Activated CD4-positive, alpha-beta T cell treated with anti-CD3 and anti-CD28 coated beads for 24 hours (primary cell): ENCODE measurements at places on chromosomes 16 and 17.
A peak's percentile ranks its signal among the peaks of the same experiment; 100 is the strongest.

DNA sequence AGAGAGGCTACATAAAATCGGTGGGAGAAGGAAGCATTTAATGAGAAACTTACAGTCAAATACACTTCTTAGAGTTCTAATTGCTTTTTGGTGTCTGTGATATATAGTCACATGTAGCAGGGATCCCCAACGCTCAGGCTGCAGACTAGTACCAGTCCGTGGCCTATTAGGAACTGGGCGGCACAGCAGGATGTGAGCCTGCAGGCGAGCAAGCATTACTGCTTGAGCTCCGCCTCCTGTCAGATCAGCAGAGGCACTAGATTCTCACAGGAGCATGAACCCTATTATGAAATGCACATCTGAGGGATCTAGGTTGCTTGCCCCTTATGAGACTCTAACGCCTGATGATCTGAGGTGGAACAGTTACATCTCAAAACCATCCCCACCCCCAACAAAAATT is 158.5 kb downstream of the TANC2 start:
- no peak for DNase-seq

GRCh38 chr16:85126705-85127378 is 14.6 kb upstream of the CIBAR2 start:
- peak; percentile 28 for DNase-seq

DNA sequence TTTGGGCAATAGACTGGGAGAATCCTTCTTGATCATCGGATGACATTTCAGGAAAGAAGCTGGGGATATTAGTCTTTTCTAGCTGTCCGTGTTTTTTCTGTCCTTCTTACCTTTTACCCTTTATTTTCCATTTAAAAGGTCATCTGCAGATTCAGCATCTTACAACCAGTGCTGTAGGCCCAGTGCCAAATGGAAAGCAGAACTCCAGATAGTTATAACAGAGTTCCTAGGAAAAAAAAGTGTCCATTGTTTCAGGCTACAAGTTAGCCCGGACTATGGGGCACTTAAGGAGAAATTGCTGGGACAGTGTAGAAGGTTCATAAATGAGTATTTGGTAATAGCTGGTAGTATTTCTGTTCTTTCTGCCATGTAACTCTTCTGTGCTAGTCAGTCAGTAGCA is 28.4 kb downstream of the LDHD start:
- no peak for DNase-seq

DNA sequence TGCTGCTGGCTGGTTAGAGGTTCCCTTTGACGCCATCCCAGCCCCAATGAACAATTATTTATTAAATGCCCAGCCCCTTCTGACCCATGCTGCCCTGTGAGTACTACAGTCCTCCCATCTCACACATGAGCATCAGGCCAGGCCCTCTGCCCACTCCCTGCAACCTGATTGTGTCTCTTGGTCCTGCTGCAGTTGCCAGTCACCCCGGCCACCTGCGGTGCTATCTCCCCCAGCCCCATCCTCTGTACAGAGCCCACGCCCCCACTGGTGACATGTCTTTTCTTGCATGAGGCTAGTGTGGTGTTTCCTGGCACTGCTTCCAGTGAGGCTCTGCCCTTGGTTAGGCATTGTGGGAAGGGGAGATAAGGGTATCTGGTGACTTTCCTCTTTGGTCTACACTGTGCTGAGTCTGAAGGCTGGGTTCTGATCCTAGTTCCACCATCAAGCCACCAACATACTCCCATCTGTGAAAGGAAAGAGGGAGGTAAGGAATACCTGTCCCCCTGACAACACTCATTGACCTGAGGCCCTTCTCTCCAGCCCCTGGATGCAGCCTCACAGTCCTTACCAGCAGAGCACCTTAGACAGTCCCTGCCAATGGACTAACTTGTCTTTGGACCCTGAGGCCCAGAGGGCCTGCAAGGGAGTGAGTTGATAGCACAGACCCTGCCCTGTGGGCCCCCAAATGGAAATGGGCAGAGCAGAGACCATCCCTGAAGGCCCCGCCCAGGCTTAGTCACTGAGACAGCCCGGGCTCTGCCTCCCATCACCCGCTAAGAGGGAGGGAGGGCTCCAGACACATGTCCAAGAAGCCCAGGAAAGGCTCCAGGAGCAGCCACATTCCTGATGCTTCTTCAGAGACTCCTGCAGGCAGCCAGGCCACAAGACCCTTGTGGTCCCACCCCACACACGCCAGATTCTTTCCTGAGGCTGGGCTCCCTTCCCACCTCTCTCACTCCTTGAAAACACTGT is 11.3 kb downstream of the CX3CL1 start:
- no peak for DNase-seq

- peak; percentile 34 for DNase-seq
These were observed 1.1 kb downstream of the PHF12 start for GRCh38 chr17:28950017-28950751.

DNA sequence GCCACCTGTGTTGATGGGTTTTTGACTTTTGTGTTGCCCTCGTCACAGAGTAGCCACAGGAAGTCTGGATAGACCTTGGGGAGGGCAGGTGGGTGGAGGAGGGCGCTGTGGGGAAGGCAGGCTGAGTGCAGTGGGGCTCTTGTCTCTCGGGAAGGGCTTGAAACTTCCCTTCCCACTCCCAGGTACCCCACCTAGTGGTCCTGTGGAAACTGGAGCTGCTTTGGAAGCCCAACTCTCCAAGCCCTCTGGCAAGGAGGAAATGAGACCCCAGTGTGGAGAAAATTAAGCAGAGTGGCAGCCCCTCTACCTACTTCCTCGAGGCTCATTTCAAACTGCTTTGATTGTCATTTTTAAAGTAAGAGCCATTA is 9.2 kb downstream of the CA5A start:
- no peak for DNase-seq

GRCh38 chr17:29982991-29983653 is 41.7 kb downstream of the EFCAB5 start:
- DNase-seq, result no peak

DNA sequence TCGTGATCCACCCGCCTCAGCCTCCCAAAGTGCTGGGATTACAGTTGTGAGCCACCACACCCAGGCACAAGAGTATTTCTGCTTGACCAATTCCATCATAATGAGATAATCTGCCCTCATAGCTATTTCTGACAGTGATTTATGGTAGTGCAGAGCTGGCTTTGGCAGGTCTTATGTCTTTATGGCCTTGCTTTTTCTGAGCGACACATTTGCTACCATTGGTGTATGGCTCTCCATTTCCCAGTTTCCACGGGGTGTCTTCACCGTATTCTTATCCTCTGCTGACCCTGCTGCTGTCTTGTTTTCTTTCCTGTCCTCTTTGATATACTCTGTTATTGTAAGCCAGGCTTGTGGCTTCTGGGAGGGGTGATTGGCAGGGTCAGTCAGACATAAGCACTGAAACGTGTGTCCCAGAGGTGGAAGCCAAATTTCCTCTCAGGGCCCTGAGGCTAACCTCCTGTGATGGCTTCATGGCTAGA is 161.1 kb upstream of the TBX2 start:
- no peak for DNase-seq

DNA sequence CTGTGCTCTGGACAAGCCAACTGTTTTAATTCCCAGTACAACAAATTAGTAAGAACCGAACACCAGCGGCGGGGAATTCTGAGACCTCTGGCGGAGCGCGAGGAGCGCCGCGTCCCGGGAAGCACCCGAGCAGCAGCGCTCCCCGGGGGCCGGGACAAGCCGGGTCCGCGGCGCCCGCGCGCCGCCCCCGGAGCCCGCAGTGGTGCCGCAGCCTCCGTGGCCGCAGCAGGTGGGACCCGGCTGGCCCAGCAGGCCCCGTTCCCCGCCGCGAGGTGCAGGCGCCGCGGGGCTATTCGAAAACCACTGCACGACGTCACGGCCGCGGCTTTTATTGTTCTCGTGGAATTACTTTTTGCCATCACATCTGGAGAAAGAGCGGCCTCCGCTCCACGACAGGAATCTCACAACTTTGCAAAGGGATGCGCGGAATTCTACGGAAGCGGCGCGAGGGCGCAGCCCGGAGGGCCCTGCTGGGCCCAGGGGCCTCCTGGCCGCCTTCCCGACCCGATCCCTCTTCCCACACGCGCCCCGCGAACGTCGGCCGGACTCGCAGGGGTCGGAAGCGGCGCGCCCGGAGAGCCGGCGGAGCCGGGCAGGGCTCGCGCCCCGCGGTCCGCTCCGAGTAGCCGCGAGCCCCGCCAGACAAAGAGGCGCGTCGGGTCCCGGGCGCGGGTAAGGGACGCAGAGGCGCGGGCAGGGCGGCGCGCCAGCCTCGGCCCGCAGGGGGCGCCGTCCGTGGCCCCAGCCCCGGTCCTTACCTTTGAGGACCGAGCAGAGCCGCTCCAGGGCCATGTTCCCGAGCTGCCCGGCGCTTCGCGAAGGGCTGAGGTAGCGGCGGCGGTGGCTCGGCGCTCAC is 696 bp downstream of the NETO2 start:
- DNase-seq, result peak; percentile 48

- no peak for DNase-seq
These were observed 5.5 kb downstream of the MRPL28 start for GRCh38 chr16:364595-365491.

DNA sequence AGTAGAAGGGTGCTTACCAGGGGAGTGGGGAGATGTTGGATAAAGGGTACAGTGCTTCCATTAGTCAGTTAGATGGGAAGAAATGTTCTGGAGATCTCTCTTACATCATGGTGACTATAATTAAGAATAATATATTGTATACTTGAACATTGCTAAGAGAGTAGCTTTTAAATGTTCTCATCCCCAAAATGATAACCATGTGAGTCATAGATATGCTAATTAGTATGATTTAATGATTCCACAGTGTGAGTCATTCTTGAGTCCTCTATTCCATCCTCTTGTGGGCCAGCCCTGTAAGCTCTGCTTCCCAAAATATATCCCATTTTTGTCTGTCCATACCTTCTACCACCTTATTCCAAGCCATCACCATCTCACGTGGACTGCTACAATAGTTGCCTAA is 80.6 kb upstream of the CDH11 start:
- DNase-seq, result no peak

- no peak for DNase-seq
These were observed 26.2 kb upstream of the RASL10B start for GRCh38 chr17:35705230-35705629.

- no peak for DNase-seq
These were observed 1.6 kb upstream of the N4BP1 start for GRCh38 chr16:48611329-48612137.

DNA sequence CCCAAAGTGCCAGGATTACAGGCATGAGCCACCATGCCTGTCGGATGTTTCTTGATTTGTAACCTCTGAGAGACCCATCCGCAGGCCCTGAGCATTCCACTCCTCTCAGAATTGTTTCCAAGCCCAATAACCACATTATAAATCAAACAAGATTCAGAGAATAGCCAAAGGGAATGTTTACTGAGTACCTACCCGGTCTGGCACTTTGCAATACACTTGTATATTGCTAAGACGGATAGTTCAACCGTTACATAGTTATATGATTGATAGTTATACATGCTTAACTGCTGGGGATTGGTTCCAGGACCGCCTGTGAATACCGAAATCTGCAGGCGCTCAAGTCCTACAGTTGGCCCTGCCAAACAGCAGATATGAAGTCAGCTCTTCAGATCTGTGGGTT is 3.0 kb upstream of the KAT8 start:
- DNase-seq, result no peak

DNA sequence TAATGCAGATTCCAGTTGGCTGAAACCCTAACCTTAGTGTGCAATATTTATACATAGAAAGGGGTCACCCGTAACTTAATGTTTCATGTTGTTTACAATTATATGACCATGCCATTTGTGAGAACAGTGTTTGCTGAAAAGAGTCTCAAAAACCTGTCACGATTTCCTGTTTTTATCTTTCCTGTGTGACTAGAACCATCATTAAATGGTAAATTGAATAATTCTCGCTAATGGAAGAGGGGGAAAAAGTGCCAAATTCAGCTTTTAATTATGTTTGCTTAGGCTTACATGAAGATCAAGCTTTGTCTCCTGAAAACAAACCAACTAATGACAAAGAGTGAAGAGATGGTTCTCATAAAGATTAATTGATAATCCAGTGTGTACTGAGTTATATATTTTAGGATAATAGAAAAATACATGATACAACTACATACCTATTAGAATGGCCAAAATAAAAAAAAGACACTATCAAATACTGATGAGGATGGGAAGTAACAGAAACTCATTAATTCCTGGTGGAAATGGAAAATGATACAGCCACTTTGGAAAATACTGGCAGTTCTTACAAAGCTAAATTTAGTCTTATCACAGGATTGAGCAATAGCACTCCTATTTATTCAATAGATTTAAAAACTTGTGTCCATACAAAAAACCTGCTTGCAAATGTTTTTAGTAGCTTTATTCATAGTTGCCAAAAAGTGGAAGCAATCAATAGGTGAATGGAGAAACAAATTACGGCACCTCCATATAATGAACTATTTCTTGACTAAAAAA is 141.7 kb downstream of the CDK5R1 start:
- no peak for DNase-seq

DNA sequence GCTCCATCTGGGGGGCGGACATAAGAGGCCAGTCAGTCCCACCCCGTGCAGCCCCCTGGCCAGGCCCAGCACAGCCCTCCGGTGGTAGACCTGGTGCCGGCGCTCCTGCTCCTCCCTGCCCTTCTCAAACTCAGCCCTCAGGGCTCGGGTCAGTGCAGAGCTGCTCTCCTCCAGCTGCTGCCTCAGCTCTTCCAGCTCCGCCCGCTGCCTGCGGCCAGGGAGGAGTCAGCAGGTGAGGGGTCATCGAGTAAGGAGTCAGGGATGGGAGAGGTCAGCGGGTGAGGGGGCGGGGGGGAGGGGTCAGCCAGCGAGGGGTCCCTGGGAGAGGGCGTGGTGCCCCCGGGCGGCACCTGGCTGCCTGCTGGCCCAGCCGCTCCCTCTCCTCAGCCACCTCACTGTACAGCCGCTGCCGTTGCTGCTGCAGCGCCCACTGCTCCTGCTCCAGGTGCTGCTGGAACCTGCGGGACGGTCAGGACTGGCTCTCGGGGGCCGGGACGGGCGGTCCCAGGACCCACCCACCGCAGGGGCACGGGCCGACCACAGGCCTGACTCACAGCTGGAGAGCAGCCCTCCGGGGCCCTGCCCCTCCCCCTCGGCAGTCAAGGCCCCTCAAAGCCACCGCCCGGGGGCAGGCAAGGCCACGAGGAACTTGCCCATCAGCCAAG is 26.5 kb upstream of the AATK start:
- no peak for DNase-seq

GRCh38 chr16:88007321-88007731 is 56.1 kb downstream of the BANP start:
- no peak for DNase-seq

DNA sequence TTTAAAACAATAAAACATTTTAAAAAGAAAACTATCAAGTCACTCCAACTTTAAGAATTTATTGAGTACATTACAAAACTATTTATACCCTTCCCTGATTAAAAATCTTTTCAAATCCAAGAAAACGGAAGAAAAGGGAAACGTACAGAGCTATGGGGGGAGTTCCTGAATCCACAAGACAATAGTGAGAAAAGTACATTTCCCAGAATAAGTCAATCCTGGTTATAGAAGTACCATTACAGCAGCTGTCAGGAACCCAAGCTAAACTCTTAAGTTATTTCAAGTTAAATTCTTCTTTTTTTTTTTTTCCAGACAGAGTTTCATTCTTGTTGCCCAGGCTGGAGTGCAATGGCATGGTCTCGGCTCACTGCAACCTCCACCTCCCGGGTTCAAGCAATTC is 45.7 kb downstream of the SPOP start:
- no peak for DNase-seq

GRCh38 chr17:48527547-48527932 is 3.3 kb downstream of the HOXB1 start:
- no peak for DNase-seq
